Liver (tissue), 10 donors: ENCODE measurements at places on chromosomes 12 and 14. TPM values are rescaled to one million over a fixed set of nuclear protein-coding genes. Genes with fewer than 3 reads are reported as not detected.

IL22 gene
- total RNA-seq, result not detected

TBC1D30 gene
- total RNA-seq, result 0.79 TPM

POTEM gene
- not detected for total RNA-seq

TSPAN9 gene
- total RNA-seq, result 29.0 TPM

DPY19L2 gene
- 2.8 TPM for total RNA-seq

MYL2 gene
- total RNA-seq, result not detected

GABARAPL1 gene
- 50.8 TPM for total RNA-seq

KRT7 gene
- 8.0 TPM for total RNA-seq

OSGEP gene
- 39.0 TPM for total RNA-seq

TAS2R14 gene
- total RNA-seq, result 6.9 TPM

MLH3 gene
- 29.7 TPM for total RNA-seq

PAN2 gene
- total RNA-seq, result 92.4 TPM

GALNT9 gene
- 0.25 TPM for total RNA-seq

AGAP2 gene
- 1.0 TPM for total RNA-seq

SLC17A8 gene
- total RNA-seq, result 0.08 TPM

SELPLG gene
- total RNA-seq, result 4.8 TPM

GPR132 gene
- total RNA-seq, result 1.2 TPM

NRXN3 gene
- 0.33 TPM for total RNA-seq

TMTC2 gene
- 0.61 TPM for total RNA-seq

DBX2 gene
- not detected for total RNA-seq

IL31 gene
- not detected for total RNA-seq

TIGAR gene
- 1.1 TPM for total RNA-seq

RTL1 gene
- 0.05 TPM for total RNA-seq

PAPLN gene
- 2.8 TPM for total RNA-seq
